ENCODE measurements at places on chromosomes 16 and 17.

- no peak for DNase-seq
Observed at GRCh38 chr17:78144147-78144719, 2.0 kb upstream of the C17orf99 start.

GRCh38 chr17:55201308-55201932, 63.3 kb upstream of the HLF start:
- no peak for DNase-seq

- DNase-seq, result no peak
Observed at GRCh38 chr17:77432742-77433141, 292.0 kb downstream of the SEC14L1 start.

DNA sequence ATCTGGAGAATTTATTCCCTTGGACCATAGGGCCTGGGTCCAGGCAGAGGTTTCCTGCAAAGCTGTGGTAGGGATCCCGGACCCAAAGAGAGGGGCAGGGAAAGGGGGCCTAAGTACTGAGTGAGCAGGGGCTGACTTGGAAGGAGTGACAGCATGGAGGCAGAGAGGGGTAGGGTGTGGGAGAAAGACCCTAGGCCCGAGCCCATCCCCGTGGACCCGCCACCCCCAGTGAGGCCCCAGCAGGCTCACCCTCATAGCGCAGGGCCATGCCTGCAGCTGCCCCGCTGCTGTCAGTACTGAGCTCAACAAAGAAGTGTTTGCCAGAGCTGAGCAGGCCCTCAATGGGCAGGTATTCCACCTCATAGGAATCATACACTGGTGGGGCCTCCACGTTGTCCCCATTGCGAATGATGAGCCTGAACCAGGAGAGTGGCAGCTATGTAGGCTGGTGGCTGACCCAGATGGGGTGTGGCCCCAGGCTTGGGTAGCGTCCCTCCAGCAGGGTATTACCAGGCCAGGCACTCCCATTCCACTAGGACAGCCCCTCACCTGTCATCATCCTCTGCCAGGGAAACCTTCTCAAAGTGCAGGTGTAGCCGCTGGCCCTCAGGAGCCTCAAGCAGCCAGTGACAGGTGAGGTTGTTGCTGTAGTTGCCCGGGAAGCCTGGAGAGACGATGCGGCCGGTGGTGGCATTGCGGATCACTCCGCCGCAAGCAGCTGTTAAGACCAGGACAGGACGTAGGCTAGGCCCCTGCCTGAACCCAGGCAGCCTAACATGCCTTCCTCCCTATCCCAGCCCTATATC, 9.1 kb upstream of the PHF12 start:
- no peak for DNase-seq

DNA sequence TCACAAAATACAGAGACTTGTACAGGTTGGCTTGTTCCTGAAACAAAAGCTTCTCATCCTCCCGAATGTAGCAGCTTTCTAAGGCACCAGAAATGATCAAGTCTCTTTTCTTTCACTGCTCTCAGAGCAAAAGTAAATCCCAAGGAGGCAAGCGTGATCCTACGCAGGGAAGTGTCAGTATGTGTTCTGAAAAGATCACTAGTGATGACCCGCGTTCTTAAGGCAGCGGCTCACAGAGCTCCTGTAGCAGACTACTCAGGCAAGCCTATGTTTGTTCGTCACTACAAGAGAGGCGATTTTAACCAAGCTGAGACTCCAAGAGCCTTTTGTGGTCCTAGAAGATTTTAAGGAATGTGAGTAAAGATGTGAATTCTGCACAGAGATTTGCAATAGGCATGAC, 34.5 kb downstream of the WIPI1 start:
- no peak for DNase-seq

DNA sequence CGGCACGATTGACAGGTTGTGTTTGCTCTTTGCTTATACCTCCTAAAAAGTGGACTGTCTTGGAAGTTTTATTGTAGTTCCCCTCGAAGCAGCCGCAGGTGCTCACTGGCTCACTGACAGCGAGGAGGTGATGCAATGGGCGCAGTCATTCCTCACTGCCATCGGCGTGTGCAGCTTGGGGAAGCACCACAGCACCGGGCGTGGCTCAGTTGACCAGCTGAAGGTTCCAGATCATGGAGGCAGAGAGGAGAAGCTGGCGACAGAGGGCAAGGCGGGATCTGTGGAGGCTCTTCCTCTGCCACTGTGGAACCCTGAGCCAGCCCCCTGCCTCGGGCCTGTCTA, 72.1 kb upstream of the TNRC6C start:
- DNase-seq, result no peak

- no peak for DNase-seq
Observed at GRCh38 chr17:9628509-9628908, 16.8 kb upstream of the USP43 start.
